ENCODE measurements at places on chromosomes 6 and 20.
A peak's percentile ranks its signal among the peaks of the same experiment; 100 is the strongest.

- DNase-seq = no peak
These were observed 32.7 kb downstream of the WDR27 start for GRCh38 chr6:169669147-169669546.

DNA sequence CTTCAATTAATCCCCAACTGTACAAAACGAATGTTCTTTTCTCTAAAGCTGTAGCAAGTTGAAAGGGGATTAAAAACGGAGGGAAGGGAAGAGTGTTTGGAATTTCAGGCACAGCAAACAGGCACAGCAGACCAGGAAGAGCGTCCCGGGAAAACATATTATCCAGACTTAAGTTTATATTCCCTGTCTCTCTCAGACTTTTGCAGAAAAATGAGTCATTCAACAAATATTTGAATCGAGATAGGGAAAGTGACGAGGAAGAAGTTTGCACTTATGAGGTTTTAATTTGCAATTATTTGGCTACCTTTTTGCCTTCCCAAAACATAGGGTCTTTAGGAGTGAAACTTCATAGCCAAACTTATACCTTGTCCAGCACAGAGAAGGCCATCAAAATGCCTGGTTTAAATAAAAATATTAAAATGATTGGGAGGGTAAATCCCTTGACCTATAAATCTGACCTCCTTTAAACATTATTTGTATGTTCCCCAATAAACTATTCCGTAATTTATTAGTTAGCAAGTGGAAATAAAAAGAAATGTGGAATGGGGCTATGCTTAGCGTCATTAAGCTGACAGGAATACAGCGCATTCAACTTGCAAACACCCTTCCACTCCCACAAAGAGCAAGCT, 16.0 kb downstream of the HFE start:
- no peak for DNase-seq

GRCh38 chr6:160102956-160103824, 18.4 kb upstream of the SLC22A1 start:
- DNase-seq = peak; percentile 46

DNA sequence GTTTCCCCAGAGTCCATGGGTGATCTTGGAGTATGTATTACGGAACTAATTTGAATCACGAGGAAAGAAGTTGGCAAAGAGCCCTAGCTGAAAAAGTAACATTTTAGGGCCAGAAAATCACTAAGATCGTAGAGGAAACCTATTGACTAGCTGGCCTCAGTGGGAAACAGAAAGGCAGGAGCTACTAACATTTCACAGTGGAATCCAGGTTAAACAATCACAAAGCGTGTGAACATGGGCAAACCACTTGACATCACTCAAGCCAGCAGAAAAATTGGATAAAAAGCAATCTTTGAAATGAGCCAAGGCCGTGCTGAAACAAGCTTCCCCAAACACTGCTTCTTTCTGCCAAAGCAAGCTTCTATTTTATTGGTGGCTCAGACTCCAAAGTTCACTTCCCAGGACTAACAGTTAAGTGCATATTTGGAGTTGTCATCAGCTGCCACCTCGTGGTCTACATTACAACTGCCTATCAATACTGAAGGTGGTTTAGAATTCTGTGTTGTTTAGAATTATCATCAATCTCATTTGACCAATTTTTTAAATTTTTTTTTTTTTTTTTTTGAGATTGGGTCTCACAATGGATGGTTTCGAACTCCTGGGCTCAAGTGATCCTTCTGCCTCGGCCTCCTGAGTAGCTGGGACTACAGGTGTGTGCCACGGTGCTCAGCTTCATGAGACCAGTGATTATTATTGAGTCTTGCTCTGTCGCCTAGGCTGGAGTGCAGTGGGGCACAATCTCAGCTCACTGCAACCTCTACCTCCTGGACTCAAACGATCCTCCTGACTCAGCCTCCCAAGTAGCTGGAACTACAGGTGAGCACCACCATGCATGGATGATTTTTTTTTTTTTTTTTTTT, 10.6 kb downstream of the RPS10 start:
- no peak for DNase-seq

DNA sequence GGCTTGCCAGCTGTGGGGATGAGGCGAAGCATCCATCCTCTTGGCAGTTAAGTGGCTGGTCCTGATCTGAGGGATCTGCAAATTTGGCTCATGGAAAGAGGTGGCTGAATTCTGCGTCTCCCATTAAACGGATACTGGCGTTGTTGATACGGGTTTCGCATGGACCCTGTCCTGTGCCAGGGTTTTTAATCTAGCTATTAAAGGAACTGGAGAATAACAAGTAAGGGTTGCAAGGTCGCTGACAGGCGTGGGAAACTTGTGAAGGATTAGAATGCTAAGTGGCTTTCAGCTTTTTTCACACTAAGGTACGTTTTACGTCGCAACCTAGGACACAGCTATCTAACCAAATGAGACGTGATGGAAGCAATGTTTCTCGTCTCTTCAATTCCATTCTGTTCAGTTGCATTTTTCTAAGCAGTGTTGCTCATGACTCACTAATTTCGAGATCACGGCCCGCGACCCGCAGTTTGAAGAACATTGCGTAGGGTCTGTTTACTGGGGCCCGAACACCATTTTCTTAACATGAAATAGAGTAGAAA, 852 bp downstream of the GMNN start:
- no peak for DNase-seq

- DNase-seq = no peak
These were observed 61.1 kb upstream of the GTSF1L start for GRCh38 chr20:43787937-43788336.

Measured in upper lobe of right lung (tissue), 1 donor.